B cell (primary cell): ENCODE measurements at places on chromosomes 4 and X. TPM values are rescaled to one million over a fixed set of nuclear protein-coding genes. Genes with fewer than 3 reads are reported as not detected.

- no peaks in the 10 kb centered on the region for H3K4me1 ChIP-seq
- H3K27ac ChIP-seq: no peak overlapping the region
- H3K4me3 ChIP-seq: no peak overlapping the region
- H3K27me3 ChIP-seq: no peaks in the 10 kb centered on the region
- no peak for DNase-seq
- H3K36me3 ChIP-seq: no peaks in the 10 kb centered on the region
Observed at GRCh38 chrX:34918856-34919255, 23.7 kb upstream of the FAM47B start.

The NRK gene
- not detected in 2 replicates for polyA plus RNA-seq

The SPATA18 gene
- polyA plus RNA-seq: 0.13 and 0.42 TPM in 2 replicates

GRCh38 chr4:44738615-44739014 is 12.3 kb upstream of the GNPDA2 start:
- H3K4me1 ChIP-seq: peaks cover 5% of the 10 kb centered on the region
- H3K27ac ChIP-seq: no peak overlapping the region
- DNase-seq: no peak
- peaks cover 9% of the 10 kb centered on the region for H3K27me3 ChIP-seq

The PARM1 gene
- polyA plus RNA-seq: 5.3 and 10.4 TPM in 2 replicates

DNA sequence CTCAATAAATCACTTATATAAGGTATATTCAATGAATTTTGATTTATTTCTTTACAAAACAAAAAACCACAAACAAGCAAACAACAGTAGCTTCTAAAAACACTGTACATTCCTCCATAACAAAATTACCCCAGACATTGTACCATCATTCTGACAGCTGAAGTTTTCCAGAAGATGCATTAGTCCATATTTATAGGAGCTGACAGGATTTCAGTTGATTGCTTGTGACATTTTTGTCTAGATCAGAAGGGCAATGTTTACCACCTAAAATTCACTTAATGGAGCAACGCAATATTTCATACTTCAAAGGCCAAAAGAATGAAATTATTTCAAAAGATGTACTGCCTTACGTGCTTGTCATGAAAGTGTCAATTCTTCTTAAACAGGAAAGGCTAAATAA is 167.0 kb downstream of the ATP10D start:
- H3K27ac ChIP-seq: no peak overlapping the region
- no peak for DNase-seq
- H3K27me3 ChIP-seq: peaks cover 3% of the 10 kb centered on the region
- H3K4me3 ChIP-seq: no peak overlapping the region
- H3K36me3 ChIP-seq: no peaks in the 10 kb centered on the region

The GAGE12C gene
- polyA plus RNA-seq: not detected in 2 replicates

DNA sequence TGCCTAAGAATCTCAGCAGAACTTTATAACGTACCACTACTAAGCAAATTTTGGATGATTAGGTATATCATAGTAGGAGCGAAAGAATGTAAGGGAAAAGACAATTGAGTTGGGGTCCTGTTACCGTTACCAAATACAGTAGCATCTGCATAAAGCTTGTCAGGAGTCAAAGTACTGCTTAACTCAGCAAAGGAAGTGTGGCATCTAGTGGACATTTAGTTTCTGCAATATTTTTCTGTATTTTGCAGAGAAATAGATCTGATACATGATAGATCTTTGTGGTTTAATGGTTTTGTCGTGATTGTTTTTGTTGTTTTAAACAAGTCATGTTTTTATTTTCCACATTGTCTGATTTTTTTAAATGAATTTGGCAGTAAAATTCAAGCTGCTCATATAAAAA is 81.0 kb upstream of the SMARCAD1 start:
- H3K27ac ChIP-seq: no peak overlapping the region
- no peaks in the 10 kb centered on the region for H3K36me3 ChIP-seq
- H3K4me3 ChIP-seq: no peak overlapping the region
- no peaks in the 10 kb centered on the region for H3K27me3 ChIP-seq
- no peaks in the 10 kb centered on the region for H3K4me1 ChIP-seq
- no peak for DNase-seq

The COL4A6 gene
- polyA plus RNA-seq: not detected in 2 replicates

The MAGEB5 gene
- not detected in 2 replicates for polyA plus RNA-seq

The OTC gene
- polyA plus RNA-seq: not detected in 2 replicates

The FAM53A gene
- polyA plus RNA-seq: 2.2 and 3.2 TPM in 2 replicates

The F8 gene
- polyA plus RNA-seq: 0.69 and 0.86 TPM in 2 replicates
